ENCODE measurements at places on chromosomes 3 and 15.

DNA sequence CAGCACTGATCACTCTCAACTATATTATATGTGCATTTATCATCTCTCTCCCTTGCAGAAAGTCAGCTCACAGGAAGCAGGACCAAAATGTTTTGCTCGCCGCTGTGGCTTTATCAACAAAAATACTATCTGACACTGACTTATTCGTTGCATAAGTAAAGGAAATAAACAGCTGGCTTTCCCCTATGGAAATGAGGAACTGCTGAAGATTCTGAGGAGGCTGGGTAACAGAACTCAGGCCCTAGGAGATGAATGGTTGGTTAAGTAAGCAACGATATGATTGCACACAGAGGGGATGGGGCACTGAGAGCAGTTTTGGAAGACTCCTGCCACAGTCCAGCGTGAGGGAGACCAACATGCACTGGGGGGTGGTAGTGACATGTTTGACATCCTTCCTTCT lies 181.1 kb downstream of the STT3B start:
- no peak for DNase-seq

GRCh38 chr15:29560896-29561295 lies 261.4 kb downstream of the TJP1 start:
- DNase-seq = no peak

DNA sequence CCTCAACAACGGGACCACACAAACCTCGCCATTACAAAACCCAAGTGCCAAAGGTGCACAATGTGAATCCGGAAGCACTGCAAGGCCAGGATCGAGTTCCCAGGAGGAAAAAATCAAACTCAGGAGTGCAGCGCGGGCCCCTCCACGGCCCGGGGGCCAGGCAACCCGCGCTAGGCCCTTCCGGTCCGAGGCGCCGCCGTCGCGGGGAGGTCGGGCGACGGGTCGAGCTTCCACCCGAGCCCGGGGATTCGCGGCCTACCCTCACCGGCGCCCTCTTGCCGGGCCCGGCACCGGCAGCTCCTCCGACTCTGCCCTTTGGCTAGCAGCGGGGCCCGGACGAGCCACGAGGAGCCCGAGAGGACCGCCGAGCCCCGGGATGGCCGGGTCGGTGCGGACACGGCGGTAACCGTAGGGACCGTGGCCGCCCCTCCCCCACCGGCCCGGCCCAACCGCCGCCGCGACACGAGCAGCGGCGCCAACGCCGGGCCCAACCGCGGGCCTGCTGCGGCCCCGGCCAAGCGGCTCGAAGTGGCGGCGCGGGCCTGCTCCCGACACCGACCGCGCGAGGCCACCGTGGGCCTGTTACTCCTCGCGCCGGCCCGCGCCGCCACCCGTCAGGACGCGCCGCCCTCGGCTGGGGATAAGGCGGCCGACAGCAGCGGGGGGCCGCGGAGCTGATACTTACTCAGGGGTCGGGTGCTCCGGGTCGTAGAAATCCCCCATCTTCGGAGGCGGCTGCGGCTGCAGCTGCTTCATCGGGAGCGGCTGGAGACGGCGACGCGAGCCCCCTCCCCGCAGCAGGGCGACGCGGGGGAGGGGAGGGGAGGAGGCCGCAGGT lies 525 bp downstream of the SETD2 start:
- peak; percentile 71 for DNase-seq

DNA sequence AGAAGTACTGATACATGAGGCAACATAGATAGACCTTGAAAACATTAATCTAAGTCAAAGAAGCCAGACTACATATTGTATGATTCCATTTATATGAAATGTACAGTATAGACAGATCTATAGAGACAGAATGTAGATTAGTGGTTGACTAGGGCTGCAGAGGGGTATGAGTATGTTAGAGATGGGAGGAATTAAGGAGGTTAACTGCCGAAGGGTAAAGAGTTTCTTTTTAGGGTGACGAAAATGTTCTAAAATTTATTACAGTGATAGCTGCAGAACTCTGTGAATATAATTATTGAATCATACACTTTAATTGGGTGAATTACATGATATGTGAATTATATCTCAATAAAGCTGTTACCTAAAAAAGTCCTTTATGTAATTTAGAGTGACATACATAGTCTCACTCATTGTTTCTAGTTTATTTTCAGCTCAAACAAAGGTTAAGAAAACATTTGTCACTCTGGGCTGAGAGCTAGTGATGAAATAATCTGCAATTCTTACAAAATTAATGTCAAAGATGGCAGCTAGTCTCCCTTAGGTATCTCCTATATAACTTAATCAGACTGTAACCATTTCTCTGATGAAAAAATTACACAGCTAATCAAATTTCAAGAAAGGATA lies 61.4 kb downstream of the DENND4A start:
- DNase-seq = no peak

GRCh38 chr15:29102911-29103823 lies 166.5 kb downstream of the NSMCE3 start:
- peak; percentile 17 for DNase-seq

- no peak for DNase-seq
Measured at GRCh38 chr3:40186508-40186907, 123.0 kb upstream of the EIF1B start.

DNA sequence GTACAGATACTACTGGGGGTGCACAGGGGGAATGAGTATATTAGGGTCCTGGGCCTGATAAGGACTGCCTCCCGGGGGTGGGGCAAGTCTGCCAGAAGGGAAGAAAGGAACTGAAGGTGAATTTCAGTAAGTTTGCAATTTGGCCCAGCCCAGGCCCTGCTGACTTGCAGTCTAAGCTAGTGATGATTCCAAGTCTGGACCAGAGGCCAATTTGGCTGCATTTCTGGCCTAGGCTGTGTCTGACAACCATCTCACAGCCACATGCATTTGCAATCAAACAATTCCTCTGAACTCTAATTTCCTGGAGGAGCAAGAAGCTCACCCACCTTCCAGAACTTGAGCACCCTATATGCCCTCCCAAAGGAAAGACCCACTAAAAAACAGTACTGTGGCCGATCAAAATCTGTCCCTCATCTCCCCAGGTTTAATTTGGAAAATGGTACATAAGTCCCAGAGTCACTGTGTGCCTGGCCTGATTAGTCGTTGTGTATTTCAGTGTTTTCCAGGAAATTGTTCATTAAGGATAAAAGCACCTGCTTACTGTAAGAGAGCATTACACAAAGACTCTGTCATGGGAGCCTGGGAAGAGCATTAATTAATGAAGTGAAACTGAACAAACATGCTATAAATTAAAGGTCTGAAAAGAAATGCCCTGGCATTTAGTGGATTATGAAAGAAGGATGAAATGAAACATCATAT lies 114.5 kb downstream of the MEGF11 start:
- no peak for DNase-seq

DNA sequence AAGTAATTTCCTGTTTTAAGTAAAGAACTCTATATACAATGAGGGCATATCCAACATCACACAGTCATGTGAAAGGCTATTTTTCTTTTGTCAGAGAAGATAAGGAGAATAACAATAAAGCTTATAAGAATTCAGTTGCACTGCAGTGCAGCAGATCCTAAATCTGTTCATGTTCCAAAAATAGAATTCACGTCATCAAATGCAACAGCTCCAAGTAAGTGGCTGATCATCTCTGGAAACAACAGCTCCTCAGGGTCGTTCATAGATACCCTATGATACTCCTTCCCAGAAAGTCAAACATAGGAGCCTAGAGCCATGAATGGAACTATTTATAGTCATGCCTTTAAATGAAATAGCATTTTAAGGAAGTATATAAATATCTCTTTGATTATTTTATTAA lies 100.2 kb downstream of the FMN1 start:
- no peak for DNase-seq

DNA sequence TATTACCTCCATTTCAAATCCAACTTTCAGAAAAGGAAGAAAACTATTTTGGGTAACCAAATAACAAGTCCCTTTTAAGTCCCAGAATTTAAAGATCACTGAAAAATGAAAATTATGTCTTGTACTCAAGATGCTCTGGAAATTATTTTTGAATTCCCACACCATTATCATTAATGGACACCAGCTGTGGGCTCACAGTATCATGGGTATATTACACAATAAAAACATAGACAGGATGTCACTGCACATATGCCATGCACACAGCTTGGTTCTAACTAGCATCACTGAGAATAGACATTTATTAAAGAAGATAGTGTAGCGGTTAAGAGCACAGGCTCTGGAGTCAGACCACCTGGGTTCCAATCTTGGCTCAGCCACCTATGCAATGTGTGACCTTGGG lies 130.4 kb downstream of the FRMD5 start:
- no peak for DNase-seq
